Stimulated activated CD8-positive, alpha-beta memory T cell treated with anti-CD3 and anti-CD28 coated beads, Interleukin-15, amount 100 ng/mL, for 4 hours (primary cell): ENCODE measurements at places on chromosomes 7 and 10.

DNA sequence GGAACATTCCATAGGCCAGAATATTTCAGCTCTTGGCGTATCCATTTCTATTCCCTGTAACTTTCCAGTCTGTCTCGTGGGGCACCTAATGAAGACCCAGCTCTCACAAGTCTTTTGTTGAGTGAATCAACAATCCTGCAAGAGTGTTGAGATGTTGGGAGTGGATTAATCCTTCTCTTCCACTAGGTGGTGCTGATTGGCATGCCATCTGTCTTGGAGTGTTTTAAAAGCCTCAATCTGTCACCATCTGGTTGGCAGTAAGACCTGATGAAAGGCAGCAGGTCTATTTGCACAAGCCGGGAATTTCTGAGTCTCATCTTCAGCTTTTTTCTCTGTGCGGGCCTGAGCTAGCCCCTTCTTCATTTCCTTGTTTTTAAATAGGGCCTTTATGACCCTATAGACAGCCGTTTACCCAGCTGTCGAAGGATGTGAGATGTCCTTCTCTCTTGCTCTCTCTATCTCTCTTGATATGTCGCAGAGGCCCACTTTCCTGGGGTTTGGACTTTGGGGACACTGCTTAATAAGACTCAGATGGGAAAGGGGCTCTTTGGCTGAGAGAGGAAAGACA, 180.5 kb downstream of the ZNF365 start:
- no peak for DNase-seq

DNA sequence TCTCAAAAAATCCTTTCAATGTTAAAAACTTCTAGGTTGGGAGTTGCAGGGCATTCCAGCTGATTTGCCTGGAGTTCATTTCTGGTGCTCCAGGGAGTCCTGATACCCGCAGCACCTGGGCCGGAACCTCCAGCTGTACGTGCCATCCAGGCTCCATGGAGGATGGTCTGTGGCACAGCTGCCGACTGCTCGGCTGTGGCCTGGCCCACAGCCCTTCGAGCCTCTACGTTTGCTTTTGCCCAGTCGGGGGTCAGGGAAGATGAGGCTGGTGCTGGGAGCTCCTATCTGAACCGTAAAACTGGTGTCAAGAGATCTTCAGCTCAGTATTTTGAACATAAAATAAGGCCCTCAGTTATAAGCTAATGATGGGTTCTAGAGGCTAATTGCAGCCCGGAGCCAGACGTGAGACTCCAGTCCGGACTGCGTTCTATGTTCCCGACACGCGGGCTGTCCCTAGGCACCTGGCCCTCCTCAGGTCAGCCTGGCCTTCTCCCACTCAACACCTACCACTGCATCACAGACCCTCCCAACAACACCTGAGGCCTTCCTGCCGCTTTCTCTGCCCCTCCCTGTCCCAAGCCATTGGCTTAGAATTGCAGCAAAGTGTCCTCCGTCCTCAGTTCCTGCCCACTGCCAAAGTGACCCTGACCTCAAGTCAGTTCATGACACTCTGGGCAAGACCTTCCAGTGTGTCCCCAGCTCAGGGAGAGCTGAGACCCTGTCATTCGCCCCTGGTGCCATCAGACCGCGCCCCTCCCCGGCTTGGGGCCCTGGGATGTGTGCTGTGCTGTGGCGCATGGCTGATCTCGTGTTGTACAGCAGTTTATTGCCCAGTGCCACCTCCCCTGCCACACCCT, 64.2 kb upstream of the DNAJB6 start:
- no peak for DNase-seq

- DNase-seq, result no peak
Measured at GRCh38 chr10:113060201-113061053, 110.4 kb downstream of the TCF7L2 start.

DNA sequence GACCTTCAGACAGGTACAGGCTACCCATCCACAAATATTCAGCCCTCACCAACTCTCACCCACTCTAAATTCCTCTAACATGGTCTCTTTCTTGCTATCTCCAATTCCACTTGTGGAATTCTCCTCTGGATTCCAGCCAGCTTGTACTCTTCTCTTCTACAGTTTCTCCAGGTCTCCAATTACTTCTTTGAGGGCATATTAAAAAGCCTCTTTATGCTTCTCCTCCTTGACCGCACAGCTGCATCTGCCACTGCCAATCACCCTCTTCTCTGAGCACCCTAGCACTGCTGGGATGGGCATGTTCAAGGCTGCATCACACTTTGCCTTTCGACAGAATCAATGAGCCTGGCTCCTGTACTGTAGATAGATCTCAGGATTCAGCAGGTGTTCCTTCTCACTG, 101.5 kb upstream of the ANKRD1 start:
- DNase-seq, result no peak

DNA sequence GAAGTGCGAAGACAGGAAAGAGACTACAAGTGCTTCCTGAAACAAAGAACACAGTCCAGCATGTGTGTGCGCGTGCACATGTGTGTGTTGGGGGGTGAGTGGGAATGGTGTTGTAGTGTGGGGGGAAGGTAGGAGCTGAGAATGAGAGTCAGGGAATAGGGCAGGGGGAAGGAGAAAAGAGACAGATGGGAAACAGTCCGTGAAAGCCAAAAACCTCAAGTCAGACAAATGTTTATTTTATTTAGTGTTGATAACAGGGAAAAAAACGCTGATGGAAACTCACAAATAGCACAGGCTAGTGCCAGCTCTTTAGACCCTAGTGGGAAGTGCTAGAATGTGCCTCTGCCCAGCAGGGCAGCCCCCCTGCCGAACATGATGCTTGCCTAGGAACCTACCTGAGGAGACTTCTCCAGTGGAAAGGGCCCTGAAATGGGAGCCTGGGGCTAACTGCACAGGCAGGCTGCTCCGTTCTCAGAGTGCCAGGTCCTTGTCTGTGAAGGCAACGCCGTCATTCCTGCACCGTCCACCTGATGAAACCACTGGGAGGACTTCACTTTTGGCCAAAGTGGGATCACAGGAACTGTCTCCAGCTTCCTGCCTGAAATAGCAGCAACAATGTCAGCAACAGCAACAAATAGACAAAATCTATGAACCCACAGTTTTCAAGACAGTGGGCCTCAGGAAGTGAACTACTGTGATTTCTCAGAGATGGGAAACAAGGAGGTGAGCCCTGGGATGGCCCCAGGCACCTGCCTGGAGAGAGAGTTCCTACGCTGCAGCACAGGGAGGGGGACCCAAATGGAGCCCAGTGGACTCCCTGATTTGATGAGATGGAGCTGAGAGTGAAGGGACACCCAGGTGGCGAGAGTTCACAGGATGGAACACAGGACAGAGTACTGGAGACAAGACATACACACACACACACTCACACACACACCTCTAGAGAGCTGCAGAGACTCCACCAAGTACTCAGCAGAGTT, 379.7 kb downstream of the RPS24 start:
- no peak for DNase-seq

DNA sequence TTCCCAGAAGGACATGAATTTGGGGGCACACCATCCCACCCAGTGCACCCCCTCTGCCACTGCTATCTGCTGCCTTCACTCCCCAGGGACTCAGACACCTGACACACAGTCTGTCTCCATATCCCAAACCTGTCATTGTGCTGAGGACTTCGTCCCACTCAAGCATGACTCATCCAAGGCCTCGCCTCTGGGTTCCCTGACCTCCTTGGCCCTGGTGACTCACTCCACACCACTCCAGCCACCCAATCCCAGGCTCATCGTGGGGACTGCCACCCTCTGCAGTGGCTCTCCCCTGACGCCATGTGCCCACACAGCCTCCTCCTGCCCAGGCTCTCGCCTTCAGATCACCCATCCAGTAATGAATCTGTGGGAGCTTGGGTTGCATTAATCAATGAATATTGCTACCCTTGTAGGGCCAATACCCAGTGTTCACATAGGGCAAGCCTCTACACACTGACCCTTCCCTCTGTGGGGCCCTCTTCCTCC, 6.6 kb upstream of the INSIG1 start:
- DNase-seq, result no peak

- no peak for DNase-seq
Measured at GRCh38 chr7:144407266-144407931, 3.9 kb upstream of the NOBOX start.

- peak; percentile 35 for DNase-seq
Measured at GRCh38 chr10:110783509-110784107, 88.1 kb upstream of the PDCD4 start.

DNA sequence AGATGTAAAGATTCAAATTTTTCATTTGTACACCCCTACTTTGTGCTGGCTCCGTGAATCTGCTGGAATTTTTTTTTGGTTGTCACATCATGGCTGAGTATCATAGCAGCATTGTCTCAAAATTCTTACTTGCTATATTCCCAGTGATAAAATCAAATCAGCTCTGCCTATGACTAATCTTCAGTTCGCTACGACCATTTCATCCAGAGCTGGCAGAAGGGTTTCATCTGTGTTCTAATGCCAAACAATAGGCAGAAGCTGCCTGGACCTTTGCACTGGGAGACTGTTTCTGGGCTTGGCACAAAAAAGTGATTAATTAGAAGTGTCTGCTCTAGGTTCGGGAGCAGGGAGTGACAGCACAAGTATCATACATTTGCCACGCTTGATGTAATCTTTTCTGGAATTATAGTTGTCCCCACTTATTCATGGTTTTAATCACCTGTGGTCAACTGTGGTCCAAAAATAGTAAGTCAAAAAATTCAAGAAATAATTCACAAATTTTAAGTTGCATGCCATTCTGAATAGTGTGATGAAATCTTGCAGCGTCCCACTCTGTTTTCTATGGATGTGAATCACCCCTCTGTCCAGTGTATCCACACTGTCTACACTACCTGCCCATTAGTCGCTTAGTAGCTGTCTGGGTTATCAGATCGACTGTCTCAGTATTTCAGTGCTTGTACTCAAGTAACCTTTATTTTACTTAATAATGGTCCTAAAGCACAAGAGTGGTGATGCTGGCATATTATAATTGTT, 120.5 kb upstream of the IMMP2L start:
- no peak for DNase-seq

DNA sequence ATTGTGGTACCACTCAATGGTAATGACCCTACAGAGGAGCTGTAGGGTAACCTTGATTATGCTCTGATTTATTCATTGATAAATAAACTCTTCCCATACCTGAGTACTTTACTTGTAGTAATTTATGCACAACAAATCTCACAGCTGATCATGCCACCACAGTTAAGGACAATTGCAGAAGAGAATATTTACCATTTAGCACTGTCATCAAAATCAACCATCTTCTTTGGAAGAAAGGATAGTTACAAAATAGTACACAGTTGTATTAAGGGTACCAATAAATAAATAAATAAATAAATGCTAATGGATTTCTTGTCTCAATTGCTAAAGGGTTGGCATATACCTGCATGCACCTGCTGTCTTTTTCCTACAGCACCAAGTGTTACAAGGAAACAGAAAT, 97.6 kb upstream of the PDE1C start:
- DNase-seq, result no peak

DNA sequence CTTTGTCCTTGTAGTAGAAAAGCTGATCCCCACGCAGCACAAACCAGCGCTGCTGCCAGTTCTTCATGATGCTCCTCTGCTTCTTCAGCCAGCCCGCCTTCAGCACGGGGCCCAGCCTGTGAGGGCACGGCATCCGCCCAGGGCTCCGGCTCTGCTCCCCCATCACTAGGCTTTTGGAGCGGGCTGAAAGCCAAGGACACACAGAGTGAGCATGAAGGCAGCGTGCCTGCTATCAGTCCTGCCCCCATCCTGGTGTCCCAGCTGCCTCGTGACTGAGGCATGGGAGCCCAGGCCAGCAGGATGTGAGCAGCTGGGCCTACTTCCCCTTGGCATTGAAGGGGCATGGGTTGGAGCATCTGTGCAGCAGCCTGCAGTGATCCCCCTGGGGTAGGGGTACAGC, 21.9 kb downstream of the ARHGAP22 start:
- DNase-seq, result no peak

GRCh38 chr10:132606031-132606491, 68.5 kb downstream of the INPP5A start:
- DNase-seq, result no peak

DNA sequence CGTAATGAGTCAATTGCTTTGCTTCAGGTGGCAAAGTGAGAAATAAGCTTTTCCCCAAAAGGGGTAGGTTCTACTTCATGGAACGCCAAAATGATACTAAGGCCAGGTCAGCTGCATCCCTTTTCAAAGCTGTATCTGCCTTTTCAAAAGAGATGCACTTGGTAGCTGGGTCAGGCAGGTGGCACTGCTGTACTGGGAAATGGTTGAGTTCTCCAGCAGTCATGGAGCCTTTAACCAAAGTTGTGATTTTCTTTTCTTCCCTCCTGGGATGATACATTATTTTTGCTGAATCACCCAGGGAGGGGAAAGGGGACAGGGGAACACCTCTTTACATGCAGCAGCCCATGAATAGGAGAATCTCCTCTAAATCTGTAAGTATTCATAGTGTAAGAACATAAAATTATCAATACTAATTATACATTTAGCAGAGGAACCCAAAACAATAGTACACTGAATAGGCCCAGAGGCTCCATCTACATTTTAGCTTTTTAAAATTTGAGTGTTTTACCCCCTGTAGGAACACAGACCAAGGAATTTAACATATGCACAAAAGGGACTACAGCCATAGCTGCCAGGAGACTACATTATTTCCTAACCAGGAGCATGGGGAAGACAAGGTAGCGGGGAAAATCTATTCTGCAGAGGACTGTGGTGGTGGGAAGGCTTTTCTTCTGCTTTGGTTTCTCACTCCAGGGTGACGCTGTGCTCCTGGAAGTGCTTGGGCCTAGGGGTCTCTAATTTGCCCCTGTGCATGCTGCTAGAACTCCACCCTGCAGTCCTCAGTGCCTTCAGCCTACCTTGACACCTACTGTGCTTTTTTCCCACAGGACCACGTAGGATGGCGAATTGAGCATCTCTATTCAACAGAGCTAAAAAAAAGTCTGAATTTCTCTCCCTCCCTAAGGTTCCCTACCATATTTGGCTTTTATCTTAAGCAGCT, 6.4 kb upstream of the GPR22 start:
- DNase-seq, result no peak

- no peak for DNase-seq
Measured at GRCh38 chr7:42096681-42097561, 140.1 kb downstream of the GLI3 start.

DNA sequence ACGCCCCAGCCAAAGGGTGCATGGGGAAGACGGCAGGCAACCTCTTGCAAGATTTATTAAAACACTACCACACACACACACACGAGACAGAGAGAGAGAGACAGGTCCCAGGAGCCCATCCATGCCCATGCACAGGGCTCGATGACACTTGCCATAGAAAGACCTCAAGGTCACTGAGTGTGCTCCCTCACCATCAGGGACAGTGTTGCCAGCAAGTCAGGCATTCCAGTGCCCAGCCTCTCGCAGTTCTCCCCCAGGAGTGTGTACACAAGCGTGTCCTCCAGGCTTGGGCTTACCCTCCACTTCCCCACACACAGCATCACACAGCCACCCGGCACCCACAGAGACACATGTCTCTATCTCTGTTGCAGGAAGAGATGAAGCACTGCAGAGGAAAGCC, 46.8 kb upstream of the SLF2 start:
- no peak for DNase-seq
